NCI-H2171 treated with DMSO at 0.1 percent for 48 hours (cell line): ENCODE measurements at places on chromosomes 2 and 18.
A peak's percentile ranks its signal among the peaks of the same experiment; 100 is the strongest.

- DNase-seq, result no peak
Observed at GRCh38 chr2:104025295-104025694, 828.6 kb upstream of the POU3F3 start.

- DNase-seq, result no peak
Observed at GRCh38 chr2:3463186-3463835, 56.0 kb downstream of the ADI1 start.

GRCh38 chr18:10370716-10371115, 83.7 kb upstream of the APCDD1 start:
- DNase-seq, result no peak

DNA sequence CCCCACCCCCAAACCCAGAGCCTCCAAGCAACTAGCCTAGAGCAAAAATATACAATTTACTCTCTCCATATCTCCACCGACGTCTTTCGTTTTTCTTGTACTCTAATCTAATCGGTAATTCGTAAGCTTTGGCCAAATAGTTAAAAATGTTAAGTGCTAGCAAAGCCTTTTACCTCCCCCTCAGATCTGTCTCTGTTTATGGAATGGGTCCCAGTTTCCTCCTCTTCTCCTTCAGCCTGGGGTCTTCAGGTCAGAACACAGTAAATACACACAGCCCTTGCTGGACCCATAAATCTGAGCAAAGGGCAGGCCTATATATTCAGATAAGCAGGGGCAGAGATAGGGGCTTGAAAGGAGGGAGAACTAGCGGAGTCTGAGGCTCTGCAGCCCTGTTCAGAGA, 267.4 kb downstream of the MEIS1 start:
- DNase-seq, result no peak

GRCh38 chr2:227313310-227313709, 11.7 kb upstream of the MFF start:
- DNase-seq, result no peak

- DNase-seq, result no peak
Observed at GRCh38 chr2:152396763-152397162, 61.8 kb downstream of the FMNL2 start.

DNA sequence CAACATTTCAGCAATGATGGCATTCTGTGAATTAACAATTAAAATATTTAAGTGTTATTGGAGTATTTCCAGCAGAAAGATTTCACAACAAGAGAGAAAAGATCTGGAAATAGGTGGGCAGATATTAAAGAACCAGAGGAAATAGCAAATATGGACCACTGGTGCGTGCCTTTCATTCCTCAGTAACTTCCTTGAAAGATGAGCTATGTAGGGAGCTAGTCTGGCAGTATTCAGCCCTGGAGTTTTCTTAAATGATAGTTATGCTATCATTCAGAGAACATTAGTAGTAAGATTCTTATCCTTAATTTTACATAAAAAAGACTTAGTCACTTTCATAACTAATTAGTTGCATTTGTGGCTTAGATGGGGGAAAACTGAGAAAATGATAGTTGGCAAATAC, 41.5 kb downstream of the TANC1 start:
- DNase-seq, result no peak

GRCh38 chr2:173278794-173279526, 75.7 kb upstream of the CDCA7 start:
- no peak for DNase-seq

DNA sequence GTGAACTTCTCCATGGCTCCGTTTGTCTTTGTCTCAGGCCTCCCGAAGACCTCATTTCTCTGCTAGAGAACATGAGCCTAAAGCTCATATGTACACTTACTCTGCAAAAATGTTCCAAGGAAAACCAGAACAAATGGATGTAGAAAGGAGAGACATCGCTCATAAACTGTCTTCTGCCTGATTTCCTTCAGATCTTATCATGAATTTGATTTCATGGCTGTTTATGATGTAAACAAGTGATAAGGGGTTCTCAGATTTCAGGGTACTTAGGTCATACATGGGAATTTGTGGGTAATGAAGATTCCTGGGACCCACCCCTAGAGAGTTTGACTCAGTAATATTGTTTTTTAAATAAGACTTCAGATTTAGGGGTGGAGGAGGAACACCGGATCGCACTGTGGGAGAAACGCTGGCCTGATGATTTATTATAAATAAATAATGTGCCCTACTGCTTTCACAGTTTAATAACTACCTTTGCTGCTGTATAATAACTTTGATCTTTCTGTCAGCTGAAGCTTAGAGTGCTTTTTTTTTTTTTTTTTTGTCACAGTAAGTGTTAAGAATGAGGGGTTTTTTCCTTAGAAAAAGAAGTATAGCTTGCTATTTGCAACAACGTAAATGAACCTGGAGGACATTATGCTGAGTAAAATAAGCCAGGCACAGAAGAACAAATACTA, 14.9 kb downstream of the AOX1 start:
- peak; percentile 9 for DNase-seq

GRCh38 chr2:102091121-102091520, 51.4 kb upstream of the IL1R1 start:
- DNase-seq, result no peak

GRCh38 chr2:41886757-41887156, 161.1 kb upstream of the PKDCC start:
- DNase-seq, result no peak

DNA sequence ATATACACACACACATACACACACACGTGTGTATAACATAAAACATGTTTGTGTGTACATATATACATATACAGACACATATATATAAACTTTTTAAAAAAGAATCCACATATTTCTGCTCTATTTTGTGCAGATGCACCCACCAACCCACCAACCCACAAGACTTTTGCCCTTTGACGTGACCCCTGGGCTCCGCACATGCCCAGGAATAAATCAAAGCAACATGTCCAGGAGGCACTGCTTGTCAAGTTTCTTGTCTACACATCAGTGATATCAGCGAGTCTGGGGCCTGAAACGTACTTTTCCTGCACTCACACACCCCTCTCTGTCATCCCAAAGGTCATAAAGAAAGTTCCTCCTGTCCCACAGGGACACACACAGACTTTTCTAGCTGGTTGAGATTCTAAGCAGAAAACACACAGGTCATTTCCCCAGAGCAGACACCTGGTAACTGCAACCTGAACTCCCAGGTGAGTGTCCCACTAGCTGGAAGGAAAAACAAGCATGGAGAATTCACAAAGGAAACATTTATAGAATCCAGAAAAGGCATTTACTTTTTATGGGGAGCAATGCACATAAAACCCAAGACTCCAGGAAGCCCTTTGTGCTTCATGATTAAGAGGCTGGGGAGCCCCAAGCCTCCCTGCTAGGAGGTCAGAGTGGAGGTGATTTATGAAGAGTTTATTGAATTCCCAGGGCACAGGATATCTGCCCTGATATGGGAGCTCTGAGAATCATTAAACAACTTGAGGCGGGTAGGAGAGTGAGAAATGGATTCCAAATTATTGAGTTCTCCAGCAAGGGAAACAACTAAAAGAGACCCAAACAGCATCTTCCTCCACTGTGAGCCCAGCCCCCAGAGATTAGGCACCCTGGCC, 211.6 kb downstream of the MGAT5 start:
- no peak for DNase-seq

DNA sequence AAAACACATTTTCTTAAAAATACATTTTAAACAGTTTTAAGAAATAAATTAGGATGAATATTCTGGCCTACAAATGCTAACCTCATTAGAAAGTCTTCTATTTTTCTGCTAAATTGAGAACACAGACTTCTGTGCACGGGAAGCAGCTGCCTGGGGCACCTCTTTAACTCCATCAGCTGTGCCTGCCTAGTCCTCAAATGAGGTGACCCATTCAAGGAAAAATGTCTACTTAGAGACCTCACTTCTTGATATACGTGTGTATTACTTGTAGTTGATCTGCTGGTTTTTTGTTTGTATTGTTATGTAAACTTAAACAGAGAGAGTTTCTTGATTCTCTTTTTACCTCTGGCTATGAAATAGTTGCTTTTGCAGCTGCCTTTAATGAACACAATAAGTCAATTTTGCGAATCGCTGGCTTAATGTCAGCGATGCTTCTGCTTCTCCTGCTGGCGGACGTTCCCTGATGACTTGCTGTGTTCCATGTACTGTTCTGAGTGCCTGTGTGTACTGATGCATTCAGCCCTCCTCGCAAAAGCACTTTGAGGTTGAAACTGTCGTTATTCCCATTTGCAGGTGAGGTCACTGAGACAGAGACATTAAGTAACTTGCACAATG, 88.7 kb upstream of the TXNDC2 start:
- DNase-seq, result peak; percentile 34

GRCh38 chr2:15648593-15649525, 57.2 kb downstream of the DDX1 start:
- DNase-seq, result no peak

- no peak for DNase-seq
Observed at GRCh38 chr18:10234912-10235660, 219.3 kb upstream of the APCDD1 start.
